ENCODE measurements at places on chromosomes 5 and 9.

DNA sequence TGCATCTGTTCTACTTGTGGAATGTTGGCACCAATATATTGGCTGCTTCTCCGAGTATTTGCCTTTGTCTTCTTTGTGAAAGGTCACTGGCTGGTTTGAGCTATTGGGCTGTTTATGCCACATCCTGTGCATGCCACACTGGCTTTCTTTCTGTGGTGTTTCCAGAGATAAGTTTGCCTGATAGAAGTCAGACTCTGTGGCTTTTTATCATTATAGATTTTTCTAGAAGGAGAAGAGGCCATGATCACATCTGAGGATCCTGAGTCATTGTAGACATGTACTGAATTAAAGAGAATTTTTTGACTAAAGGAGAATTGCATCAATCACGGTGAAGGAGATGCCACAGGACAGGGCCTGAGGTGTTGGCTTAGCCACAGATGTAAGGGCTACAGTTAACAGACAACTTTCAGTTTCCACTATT, 26.5 kb upstream of the CDKN2B start:
- H3K27me3 ChIP-seq: no peaks in the 10 kb centered on the region
- H3K4me1 ChIP-seq: peaks cover 16% of the 10 kb centered on the region
- H3K36me3 ChIP-seq: no peaks in the 10 kb centered on the region
- no peak overlapping the region for H3K4me3 ChIP-seq
- no peak for DNase-seq
- no peak overlapping the region for H3K27ac ChIP-seq

GRCh38 chr9:18849890-18850677, 182.9 kb downstream of the SAXO1 start:
- H3K27me3 ChIP-seq: no peaks in the 10 kb centered on the region
- H3K27ac ChIP-seq: no peak overlapping the region
- H3K4me1 ChIP-seq: no peaks in the 10 kb centered on the region
- H3K4me3 ChIP-seq: no peak overlapping the region
- no peaks in the 10 kb centered on the region for H3K36me3 ChIP-seq

DNA sequence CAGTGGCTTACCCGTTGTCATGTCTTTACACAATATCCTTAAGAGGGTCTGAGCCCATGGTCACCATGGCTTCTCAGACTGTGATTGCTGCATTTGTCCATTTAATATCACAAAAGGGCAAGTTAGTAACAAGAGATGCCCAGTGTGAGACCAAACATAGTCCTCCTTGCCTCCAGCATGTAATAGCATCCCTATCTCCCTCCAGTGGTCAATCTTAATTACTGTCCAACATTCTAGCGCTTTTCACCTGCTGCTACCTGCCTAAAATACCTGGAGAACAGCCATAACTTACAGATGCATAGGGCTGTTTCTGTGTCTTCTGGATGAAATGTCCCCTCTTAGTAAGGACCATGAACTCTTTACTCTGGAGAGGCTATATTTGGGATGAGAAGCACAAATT, 267.2 kb upstream of the DAB2 start:
- no peaks in the 10 kb centered on the region for H3K4me1 ChIP-seq
- no peaks in the 10 kb centered on the region for H3K27me3 ChIP-seq
- H3K27ac ChIP-seq: no peak overlapping the region
- no peak for DNase-seq

- DNase-seq: no peak
- no peaks in the 10 kb centered on the region for H3K36me3 ChIP-seq
- no peak overlapping the region for H3K27ac ChIP-seq
- H3K27me3 ChIP-seq: no peaks in the 10 kb centered on the region
- H3K4me3 ChIP-seq: no peak overlapping the region
- no peaks in the 10 kb centered on the region for H3K4me1 ChIP-seq
Measured at GRCh38 chr5:36040651-36041536, 25.8 kb downstream of the UGT3A2 start.

- no peak overlapping the region for H3K27ac ChIP-seq
- DNase-seq: no peak
- H3K36me3 ChIP-seq: no peaks in the 10 kb centered on the region
- H3K4me1 ChIP-seq: no peaks in the 10 kb centered on the region
- H3K4me3 ChIP-seq: peak overlapping the region; percentile 76
Measured at GRCh38 chr5:23012842-23013241, 159.7 kb upstream of the CDH12 start.

GRCh38 chr5:123916345-123917121, 404.6 kb downstream of the CSNK1G3 start:
- no peak overlapping the region for H3K27ac ChIP-seq
- no peaks in the 10 kb centered on the region for H3K36me3 ChIP-seq
- H3K4me3 ChIP-seq: no peak overlapping the region
- peak; percentile 58 for DNase-seq
- H3K4me1 ChIP-seq: peaks cover 5% of the 10 kb centered on the region
- no peaks in the 10 kb centered on the region for H3K27me3 ChIP-seq

DNA sequence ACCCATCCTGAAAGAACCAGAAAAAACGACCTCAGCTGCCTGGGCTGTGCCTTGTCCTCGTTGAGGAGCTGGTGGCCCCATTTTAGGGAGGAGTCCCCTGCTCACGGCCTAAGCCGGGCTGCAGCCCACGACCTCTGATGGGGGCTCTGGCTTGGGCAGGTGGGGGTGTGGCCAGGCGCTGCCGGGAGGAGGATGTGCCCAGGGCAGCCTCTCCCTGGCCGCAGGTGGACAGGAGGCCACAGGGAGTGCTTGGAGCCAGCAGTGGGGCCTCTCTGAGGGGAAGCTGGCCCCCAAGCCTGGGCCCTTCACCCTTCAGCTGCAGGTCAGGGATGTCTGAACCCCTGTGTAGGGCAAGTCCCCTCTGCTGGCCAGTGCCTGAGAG, 2.5 kb downstream of the DIPK1B start:
- no peak overlapping the region for H3K4me3 ChIP-seq
- H3K27me3 ChIP-seq: peaks cover 4% of the 10 kb centered on the region
- H3K4me1 ChIP-seq: no peaks in the 10 kb centered on the region
- no peaks in the 10 kb centered on the region for H3K36me3 ChIP-seq
- no peak overlapping the region for H3K27ac ChIP-seq

DNA sequence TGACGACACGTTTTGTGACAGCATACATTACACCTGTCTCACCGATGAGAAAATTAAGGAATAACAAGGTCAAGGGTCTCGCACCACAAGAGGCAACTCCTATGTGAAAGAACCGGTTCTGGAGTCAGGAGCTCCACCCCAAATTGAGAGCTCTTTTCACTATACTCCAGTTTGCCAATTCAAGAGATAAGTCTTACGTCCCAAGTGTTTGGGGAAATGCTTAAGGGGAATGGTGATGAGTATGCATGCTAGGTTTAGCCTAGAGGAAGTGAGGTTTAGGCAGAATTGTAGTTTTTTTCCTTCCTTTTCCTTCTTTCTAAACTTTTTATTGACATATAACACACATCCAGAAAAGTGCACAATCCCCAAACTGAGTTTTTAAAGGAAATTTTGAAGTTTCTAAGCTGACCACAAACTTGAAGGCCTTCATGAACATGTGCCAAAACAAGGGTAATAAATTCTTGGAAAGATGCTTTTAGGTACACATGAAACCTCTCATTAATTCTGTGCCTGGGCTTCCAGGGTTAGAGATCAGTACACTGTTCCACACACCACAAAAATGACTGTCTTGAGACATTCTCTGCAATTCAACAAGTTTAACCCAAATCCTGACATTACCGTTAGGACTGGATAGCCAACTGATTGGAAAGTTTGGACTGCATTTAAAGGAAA, 127.6 kb upstream of the SLC1A3 start:
- no peak overlapping the region for H3K4me3 ChIP-seq
- no peaks in the 10 kb centered on the region for H3K36me3 ChIP-seq
- no peak for DNase-seq
- no peak overlapping the region for H3K27ac ChIP-seq
- H3K4me1 ChIP-seq: no peaks in the 10 kb centered on the region

DNA sequence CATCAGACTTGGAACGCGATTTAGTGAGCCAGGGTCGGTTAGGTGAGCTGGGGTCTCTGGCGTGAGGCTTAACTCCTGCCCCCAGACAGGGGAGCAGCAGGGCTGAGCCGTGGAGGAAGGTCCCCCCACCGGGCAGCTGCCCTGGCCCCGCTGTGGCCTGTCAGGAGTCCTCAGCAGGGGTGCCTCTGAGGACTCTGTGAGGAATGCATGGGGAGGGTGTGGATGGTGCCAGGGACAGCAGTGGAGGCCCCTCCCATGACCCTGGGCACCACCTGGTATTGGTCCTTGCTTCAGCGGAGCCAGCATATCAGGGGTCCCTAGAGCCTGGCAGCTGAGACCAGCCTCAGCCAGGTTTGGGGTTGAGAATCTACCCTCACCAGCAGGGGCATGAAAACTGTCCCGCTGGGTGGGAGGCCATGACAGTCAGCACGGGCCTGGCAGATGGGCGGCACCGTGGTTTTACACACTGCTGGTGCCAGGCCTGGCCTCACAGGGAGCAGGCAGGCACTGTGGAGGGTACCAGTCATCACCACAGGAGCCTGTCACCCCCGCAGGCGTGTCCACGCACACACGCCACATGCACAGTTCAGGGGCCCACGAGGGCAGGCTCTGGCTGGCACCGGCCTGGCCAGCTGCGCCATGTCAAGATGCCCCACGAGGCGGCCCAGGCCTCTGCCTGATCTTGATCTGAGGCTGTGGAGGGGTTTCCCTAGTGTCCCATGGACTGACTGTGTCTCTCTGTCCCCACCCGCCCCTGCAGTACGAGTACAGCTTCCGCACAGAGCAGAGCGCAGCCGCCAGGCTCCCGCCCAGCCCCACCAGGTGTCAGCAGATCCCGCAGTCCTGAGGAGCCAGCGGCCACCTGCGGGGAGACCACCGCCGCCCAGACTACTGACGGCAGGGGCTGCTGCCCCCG, 111.1 kb upstream of the LMX1B start:
- no peak overlapping the region for H3K27ac ChIP-seq
- no peak for DNase-seq
- H3K36me3 ChIP-seq: no peaks in the 10 kb centered on the region
- no peaks in the 10 kb centered on the region for H3K4me1 ChIP-seq

DNA sequence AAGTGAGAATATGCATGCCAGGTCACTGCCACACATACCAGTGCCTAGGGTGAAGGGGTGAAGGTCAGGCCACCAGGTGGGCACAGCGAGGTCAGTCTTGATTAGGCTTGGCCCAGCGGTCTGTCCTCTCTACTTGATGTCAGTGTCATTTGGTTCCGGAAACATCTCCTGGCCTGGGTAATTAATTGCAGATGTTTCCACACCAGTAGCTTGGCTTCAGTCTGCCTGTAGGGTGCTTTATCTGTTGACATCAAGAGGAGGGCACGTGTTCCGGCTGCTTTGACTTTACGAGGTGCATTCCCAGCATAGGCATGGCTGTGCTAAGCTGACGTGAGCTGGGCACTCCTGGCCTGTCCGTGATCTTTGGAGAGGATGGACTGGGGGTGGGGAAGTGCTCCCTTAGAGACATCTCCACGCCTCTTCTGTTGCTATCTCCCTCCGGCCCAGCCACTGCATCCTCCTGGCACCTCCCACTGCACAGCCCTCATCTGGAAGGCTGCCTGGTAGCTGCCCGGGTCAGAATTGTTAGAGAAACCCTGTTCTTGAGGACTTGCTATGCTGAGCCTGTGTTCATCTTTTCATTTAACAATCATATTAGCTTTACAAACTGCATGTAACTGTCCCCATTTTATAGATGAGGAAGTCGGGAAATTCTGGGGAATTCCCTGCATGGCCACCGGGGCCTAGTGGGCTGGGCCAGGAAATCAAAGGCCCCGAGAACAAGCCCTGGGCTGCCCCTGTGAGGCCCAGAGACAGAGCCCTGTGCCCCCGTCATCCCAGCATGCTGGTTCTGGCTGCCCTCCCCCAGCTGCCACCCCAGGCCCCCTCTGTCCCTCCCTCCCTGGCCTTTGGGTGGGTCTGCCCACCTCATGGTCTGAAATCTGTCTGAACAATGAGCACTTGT, 29.1 kb downstream of the JADE2 start:
- no peaks in the 10 kb centered on the region for H3K27me3 ChIP-seq
- no peak overlapping the region for H3K4me3 ChIP-seq
- peak; percentile 86 for DNase-seq
- peak overlapping the region; percentile 68 for H3K27ac ChIP-seq

DNA sequence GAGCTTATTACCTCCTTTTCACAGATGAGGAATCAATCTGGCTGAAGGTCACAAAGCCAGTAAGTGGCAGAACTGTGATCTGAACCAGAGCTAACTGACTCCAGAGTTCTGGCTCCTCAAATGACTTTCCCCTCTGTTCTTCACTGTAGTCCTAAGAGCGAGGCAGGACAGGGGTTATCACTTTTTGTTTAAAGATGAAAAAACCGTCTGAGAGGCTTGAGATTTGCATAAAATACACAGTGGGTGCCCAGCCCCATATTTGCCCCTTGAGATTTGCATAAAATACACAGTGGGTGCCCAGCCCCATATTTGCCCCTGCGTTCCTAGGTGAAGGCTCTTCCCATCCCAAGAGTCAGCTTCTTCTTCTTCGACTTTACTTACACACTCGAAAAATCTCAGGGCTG, 667 bp downstream of the FBXO10 start:
- DNase-seq: no peak
- peaks cover 3% of the 10 kb centered on the region for H3K4me1 ChIP-seq
- peak overlapping the region; percentile 79 for H3K4me3 ChIP-seq
- no peaks in the 10 kb centered on the region for H3K27me3 ChIP-seq

DNA sequence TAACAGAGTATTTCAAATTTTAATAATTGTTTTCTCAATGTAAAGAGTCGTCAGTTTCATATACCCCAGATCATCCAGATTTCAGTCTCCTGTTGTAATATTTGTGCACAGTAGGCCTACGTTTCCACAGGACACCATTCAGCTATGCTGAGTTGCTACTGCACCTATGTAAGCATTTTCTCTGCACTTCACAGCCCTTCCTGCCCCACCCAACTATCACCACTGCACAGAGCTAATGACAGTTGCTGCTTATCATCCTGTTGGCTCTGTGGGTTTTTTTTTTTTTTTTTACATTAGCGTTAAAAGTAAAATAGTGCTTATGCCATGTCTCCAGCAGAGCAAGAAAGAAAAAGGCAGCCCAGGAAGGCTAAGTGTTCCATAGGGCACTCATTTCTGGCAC, 5.9 kb upstream of the PRKACG start:
- no peak overlapping the region for H3K4me3 ChIP-seq
- H3K27ac ChIP-seq: no peak overlapping the region
- H3K27me3 ChIP-seq: peaks cover 5% of the 10 kb centered on the region
- no peaks in the 10 kb centered on the region for H3K36me3 ChIP-seq
- H3K4me1 ChIP-seq: no peaks in the 10 kb centered on the region

DNA sequence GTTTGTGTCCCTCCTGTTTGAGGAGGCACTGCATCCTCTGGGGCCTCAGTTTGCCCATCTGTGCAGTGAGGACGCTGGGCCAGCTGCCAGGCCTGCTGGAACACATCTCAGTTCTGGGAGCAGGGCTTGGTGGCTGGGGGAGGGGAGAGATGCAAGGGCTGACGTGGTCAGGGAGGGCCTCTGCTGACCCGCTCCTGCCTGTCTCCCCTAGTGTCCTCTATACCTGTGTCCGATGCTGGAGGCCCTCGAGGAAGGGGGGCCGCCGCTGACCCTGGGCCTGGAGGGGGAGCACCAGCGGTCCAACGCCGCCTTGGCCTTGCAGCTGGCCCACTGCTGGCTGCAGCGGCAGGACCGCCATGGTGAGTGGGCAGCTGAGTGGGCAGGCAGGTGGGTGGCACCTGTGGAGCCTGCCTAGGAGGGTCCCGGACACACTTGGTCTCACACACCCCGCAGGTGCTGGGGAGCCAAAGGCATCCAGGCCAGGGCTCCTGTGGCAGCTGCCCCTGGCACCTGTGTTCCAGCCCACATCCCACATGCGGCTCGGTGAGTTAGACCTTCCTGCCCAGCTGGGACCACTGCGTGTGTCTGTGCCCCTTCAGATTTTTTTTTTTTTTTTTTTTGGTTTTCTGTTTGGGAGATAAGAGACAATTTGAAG, 5.8 kb downstream of the FPGS start:
- H3K27me3 ChIP-seq: no peaks in the 10 kb centered on the region
- H3K36me3 ChIP-seq: peaks cover 28% of the 10 kb centered on the region
- no peak overlapping the region for H3K4me3 ChIP-seq

Data from fibroblast of lung (primary cell).